NCI-H69 (cell line): ENCODE measurements at places on chromosomes 11 and 22.

DNA sequence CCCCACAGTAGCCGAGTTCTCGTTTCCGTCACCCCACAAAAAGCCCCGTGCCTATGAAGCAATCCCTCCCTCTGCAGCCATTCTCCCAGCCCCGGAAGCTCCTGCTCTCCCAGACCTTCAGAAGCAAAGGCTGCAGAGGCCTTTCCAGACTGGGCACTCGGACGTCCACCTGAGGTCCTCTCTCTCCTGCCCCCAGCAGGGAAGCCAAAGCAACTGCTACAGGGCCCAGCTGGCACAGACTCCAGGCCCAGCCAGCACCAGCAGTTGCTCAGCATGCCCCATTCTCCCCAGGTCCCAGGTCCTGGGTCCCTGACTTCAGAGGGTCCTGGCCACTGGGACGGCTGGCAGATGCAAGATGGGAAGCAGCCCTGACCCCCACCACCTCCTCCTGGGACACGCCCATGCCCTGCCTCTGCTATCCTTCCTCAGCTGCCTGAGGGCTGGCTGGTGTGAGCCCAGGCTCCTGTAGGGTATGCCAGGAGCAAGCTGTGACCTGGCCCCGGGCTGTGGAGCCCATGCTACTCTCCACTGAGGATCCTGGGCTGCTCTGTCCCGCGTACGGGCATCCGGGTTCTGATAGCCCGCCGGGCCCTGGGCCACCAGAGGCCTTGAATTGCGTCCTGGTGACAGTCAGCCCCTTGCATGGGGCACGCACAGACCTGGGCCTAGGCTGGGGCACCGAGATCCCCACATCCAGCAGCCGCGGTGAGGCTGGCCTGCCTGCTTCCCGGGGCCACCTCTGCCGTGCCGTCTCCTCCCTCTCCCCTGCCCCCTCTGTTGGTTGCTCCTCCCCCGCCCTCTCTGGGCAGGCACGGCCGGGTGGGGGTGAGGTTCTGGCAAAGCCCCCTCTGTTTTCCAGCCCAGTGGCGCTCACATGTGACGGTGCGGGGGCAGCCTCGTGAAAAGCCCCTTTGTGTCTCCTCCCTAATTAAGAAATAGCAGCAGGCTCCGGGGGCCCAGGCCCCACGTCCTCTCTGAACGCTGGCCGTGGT lies 1310.3 kb downstream of the BRD1 start:
- peak; percentile 8 for DNase-seq

GRCh38 chr11:122696662-122697061 lies 41.1 kb downstream of the UBASH3B start:
- no peak for DNase-seq

DNA sequence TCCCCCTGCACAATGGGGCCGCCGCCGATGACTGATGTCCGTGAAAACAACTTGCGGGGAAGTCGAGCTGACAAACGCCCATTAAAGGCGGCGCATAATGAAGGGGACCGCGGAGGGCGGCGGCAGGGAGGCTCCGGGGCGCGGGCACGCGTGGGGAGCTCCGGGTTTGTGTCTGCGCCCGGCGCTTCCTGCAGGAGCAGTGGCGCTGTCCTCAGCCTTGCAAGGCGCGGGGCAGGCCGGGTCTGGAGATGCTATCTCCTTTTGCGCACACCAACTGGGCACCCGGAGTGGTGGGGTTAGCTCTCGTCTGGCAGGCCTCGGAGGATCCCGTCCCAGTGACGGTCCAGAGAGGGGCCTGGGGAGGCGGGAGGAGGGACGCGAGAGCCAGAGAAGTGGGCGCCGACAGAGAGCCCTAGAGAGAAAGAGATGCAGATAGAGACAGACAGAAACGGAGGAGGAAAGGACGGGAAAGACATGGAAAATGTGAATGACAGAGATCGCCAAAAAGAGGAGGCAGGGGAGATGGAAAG lies 390 bp upstream of the FGF3 start:
- DNase-seq: peak; percentile 18

GRCh38 chr22:43218786-43219185 lies 31.9 kb upstream of the TTLL12 start:
- no peak for DNase-seq

- no peak for DNase-seq
Measured at GRCh38 chr22:23481369-23481768, 98.7 kb downstream of the IGLL1 start.

DNA sequence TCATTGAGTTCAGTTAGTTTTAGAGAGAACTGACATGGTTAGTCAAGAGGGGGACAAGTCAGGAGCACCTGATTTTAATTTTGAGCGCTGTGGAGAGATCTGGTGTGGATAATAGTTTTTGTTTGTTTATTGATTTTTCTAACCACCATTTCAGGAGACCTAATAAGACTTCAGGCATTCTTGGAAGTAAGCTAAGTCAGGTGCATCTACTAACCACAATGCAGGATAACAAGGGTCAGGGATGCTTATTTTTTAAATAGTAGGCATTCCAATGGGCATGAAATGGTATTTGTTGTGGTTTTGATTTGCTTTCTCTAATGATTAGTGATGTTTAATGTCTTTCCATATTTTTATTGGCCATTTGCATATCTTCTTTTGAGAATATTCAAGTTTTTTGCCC lies 212.1 kb downstream of the NAV2 start:
- DNase-seq: no peak
